ENCODE measurements at places on chromosomes 5 and 9.

DNA sequence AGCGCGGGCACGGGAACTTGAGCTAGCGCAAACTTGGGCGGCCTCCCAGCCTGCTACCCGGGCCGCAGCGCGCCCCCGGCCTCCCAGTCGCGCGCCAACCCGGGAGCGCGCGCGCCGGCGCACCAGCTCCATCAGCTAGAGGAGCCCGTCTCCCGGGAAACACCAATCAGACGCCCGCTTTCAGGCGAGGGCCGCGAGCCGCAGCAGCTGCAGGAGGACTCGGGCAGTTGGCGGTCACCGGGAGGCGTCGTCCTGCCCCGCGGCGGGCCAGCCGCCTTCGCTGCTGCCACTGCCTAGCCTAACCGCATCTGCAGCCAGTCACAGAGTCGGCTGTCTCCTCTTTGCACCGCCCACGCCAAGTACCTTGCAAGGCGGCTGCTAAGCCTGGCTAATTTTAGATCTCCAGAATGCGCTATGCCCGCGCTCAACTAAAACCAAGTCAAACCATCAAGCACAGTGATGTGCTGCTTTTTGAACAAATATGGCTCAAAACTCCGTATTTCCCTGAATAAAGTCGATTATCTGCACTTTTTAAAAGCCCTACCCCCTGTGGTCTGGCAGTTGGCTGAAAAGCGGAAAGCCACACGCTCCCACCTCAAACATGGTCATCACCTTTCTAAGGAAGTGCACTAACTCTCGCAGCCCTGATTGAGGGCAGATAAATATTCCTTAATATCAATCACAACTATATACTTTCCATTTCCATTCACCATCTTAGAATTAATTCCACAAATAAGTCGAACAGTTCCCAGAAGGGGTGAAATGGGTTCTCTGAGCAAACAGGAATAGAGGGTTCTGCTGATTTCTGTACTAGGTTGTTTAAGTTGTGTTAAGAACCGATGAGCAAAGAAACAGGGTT is 221.8 kb downstream of the MEF2C start:
- no peak for DNase-seq

GRCh38 chr9:137506702-137507171 is 43.5 kb downstream of the PNPLA7 start:
- no peak for DNase-seq

GRCh38 chr9:99811598-99812383 is 9.9 kb upstream of the NR4A3 start:
- no peak for DNase-seq

- DNase-seq = no peak
Observed at GRCh38 chr5:54586336-54586735, 68.8 kb downstream of the SNX18 start.

- DNase-seq = no peak
Observed at GRCh38 chr9:547314-547713, 294.2 kb upstream of the DMRT1 start.

GRCh38 chr5:68565427-68565826 is 349.9 kb downstream of the PIK3R1 start:
- no peak for DNase-seq

DNA sequence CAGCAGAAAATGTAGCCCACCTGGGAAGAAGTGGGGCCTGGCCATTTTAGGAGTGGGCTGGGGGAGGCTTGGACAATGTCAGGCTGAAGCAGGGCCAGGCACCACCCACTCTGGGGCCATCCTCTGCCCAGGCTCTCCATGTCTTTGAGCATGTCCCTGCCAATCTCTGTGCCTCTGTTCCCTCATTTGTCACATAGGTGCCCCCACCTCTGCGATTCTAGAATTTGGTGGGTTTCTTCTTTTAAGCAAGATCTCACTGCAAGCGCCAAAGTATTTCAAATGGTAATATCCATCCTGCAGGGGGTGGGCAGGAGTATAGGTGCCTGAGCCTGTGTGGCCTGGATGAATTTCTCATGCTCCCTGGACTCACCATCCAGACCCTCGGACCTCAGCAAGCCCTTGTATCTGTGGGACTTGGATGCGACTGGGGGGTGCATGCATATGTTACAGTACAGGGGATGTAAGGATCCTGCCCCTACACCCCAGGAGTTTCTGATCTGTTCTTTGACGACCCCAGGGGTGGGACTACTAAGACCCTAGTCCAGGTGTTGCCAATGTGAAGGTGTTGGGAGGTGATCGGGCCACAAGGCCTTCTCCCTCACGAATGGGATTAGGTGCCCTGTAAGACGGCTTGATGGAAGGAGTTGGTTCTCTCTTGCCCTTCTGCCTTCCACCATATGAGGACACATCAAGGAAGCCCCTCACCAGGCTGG is 4.3 kb downstream of the CD74 start:
- no peak for DNase-seq

GRCh38 chr5:87686975-87687374 is 274.2 kb upstream of the CCNH start:
- DNase-seq = no peak

DNA sequence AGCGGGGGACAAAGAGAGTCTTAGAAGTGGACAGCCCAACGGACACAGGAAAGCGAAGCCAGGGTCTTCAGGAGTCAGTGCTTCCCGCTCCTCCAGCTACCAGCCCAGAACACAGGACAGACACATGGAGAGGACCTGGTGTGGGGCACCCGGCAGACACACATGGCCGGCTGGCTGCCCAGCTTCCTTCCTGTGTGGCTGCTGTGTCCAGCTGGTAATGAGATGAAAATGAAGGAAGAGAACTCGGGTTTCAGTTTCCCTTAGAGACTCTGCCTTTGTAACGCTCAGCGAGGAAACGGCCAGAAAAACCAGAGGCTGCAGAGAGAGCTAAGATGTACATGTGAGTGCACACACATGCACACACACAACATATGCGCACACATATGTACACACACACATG is 87.5 kb downstream of the SECISBP2 start:
- no peak for DNase-seq

- no peak for DNase-seq
Observed at GRCh38 chr9:20358207-20358606, 264.1 kb downstream of the MLLT3 start.

DNA sequence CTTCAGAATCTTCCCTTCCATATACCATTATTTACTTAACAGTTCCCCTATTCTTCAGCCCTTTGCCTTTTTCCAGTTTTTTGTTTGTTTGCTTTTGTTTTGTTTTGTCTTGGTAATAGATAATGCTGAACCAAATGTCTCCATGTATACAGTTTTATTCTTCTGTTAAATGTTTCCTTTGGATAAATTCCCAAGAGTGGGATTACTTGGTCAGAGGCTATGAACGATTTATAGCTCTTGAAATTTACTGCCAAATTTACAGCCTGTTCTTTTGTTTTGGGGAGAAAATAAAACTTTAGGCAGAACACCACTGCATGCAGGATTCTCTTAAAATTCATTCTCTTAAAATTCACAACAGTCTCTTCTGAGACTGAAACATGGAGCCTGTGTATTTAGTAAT is 38.6 kb downstream of the NR4A3 start:
- DNase-seq = no peak

All from activated T-helper 9 cell treated with anti-CD3 and anti-CD28 coated beads, Interleukin-2, amount 50 U/mL, for 16 hours (primary cell).